ENCODE measurements at places on chromosomes 13 and 19. TPM values are rescaled to one million over a fixed set of nuclear protein-coding genes. Genes with fewer than 3 reads are reported as not detected.

The LGALS7B gene
- total RNA-seq = not detected

The PIK3R2 gene
- 58.8 TPM for total RNA-seq

GRCh38 chr13:75931116-75931515, 295.0 kb downstream of the LMO7 start:
- no peak overlapping the region for H3K4me3 ChIP-seq
- no peak for DNase-seq
- H3K36me3 ChIP-seq = no peaks in the 10 kb centered on the region
- no peaks in the 10 kb centered on the region for H3K27me3 ChIP-seq
- H3K27ac ChIP-seq = no peak overlapping the region

The CYP4F12 gene
- total RNA-seq = not detected

DNA sequence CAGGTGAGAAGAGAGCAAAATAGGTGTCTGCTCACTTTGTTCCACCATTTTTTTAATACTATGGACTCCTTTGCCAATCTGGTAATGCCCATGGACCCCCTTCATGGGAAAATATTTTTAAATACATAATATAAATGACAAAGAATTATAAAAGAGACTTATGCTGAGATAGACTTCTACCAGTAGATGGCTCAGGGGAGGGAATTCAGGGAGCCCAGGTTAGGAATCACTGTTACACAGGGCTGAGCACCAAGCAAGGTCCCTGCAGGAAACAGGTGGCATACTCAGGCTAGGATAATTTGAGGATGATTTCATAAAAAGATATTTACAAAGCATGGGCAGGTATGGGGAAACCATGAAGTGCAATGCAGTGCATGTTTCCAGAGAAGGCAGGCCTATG, 525.9 kb downstream of the FGF9 start:
- DNase-seq = no peak
- no peak overlapping the region for H3K4me3 ChIP-seq
- H3K27me3 ChIP-seq = no peaks in the 10 kb centered on the region
- H3K27ac ChIP-seq = no peak overlapping the region
- H3K36me3 ChIP-seq = no peaks in the 10 kb centered on the region

Data from endodermal cell (in vitro differentiated cells).